ENCODE measurements at places on chromosomes 16 and 17.

- no peak for DNase-seq
Observed at GRCh38 chr17:66190738-66191592, 968 bp downstream of the CEP112 start.

- DNase-seq: no peak
Observed at GRCh38 chr16:80274576-80275191, 266.1 kb upstream of the DYNLRB2 start.

DNA sequence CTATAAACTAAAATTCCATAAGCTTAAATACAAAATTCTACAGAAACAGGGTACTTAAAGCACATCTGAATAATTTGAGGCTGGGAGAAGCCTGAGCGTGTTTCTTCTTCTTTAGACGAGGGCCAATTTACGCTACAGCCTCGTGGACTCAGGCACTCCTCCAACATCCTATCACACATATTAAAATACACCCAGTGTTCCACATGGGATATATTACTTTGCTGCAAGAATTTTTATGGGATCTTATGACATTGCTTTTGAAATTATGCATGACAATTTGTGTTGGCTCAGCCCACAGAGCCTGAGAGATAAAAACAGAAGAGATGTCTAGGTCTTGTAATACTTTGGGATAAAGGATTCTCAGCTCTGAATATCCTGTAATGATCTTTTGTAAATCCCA is 3.5 kb upstream of the TANGO6 start:
- DNase-seq: no peak

DNA sequence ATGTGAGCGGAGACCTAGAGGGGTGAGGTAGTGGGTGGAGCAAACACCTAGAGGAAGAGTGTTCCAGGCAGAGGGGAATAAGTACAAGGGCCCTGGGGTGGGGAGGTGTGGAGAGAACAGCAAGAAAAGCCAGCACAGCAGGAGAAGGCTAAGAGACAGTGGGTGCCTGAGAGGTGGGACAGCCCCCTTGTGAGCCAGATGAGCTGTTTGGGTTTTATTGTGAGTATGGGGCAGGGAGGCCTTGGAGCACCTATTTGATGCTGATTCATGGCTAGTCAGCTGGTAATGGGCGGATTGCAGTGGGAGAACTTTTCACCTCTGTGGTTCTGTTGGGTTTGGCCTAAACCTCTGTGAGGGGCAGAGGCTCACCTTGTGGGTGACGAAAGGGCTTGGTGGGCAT is 68.4 kb downstream of the ABCC1 start:
- no peak for DNase-seq

DNA sequence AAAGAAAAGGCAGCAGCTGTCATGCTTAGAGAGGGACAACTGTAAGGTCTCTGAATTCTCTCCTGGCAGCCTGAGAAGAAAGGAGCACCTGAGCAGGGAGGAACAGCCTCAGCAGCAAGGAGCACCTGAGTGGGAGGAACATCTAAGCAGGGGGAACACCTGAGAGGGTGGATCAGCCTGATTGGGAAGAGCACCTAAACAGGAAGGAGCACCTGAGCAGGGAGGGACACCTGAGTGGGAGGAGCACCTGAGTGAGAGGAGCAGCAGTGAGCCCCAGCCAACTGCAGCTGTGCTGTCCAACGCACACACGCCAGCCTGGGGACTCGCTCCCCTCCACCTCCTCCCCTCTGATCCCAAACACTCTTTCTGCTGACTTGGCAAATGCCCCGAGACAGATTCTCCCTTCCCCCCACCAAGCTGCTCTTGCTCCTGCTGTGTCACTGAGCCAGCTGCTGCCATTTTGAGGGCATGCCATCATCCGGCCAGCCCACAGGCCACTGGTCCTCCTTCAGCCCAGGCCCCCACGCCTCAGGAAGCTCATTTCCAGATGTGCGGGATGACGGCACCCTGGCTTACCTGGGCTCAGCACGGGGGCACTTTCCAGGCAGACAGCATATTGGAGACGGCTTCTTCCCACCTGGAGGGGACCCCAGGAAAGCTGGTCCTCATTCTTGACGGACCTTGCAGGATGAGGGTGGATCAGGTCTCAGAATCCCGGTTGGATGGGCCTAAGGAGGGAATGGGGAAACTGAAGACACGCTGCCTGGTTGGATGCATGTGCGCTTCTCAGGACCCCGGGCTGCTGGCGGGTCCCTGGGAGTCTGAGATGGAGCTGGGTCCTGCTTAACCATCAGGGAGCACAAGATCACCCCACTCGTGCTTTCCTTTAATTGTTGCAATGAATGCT is 57.7 kb upstream of the RBFOX3 start:
- no peak for DNase-seq
